ENCODE measurements at places on chromosomes 5 and 9.

- DNase-seq, result peak; percentile 88
Observed at GRCh38 chr5:65142511-65143011, 339.2 kb downstream of the ADAMTS6 start.

- DNase-seq, result no peak
Observed at GRCh38 chr9:4086119-4087090, 213.5 kb downstream of the GLIS3 start.

- no peak for DNase-seq
Observed at GRCh38 chr5:66829358-66829674, 233.1 kb downstream of the MAST4 start.

- DNase-seq, result peak; percentile 100
Observed at GRCh38 chr5:111997711-111998110, 240.7 kb upstream of the NREP start.

GRCh38 chr5:139043157-139043905 lies 154.8 kb downstream of the SIL1 start:
- DNase-seq, result no peak

- DNase-seq, result no peak
Observed at GRCh38 chr5:50653946-50654345, 12.5 kb upstream of the PARP8 start.

- no peak for DNase-seq
Observed at GRCh38 chr9:99173570-99174504, 47.9 kb downstream of the ALG2 start.

DNA sequence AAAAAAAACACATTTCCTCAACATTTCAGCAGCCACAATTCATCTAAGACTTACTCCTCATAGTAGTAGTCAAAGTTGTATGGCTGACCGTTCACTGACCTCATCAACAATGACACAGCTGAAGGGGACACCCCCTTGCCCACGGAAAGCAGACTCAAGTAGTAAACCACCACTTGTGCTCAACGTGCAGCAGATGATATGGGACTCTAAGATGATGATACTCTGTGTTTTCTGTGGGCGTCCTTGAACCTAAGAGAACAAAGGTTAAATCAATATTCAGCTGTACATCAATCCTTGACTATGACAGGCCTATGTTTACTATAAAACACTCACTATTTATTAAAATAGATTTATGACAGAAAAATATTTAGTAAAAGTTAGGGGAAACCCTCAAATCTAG lies 71.6 kb downstream of the SETX start:
- DNase-seq, result no peak

GRCh38 chr5:71564895-71565294 lies 22.2 kb upstream of the MCCC2 start:
- no peak for DNase-seq

GRCh38 chr9:113999256-114000062 lies 78.6 kb downstream of the AMBP start:
- DNase-seq, result no peak

DNA sequence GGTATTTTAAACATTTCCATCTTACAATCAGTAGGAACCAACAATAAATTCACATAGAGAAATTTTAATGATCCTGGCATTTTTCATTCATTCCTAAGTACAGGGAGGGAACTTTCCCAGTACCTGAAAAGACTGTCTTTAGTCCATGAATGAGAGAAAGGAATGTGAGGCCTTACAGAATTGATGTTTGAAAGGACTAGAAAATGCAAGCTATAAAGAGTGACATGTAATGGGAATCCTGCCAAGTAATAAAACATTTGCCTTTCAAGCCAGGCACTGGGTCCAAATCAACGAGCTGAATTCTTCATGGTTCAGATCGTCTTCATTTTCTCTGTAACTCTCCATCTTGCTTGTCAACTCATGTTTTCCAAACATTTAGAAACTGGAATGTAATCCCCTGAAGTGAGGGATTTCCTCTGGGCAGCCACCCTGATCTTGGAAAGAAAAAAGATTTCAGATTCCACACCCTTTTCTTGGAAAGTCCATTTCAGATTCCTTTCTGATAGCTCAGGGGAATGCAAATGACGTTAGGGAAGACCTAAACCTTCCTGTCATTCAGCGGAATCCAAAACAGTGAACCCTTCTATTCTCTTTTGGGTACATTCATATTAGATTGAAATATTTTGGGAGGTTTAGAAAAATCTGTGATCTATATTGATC lies 315.8 kb downstream of the SH3GL2 start:
- DNase-seq, result no peak

- no peak for DNase-seq
Observed at GRCh38 chr5:89844548-89844947, 565.0 kb downstream of the CETN3 start.

DNA sequence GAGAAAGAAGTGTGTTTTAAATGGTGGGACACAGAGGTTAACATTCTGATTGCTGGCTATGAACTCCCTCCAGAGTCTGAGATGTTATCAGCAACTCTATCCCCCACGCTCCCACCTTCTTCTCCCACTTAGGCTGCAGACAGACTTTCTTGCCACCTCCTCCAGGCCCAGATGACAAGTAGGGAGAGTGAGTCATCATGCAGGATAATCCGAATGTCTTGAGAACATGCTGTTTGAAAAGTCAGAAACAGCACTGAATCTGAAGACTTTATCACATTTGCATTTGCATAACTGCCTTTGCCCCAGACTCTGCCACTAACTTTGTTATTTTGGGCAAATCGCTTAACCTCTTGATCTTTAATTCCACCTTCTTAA lies 139.8 kb downstream of the ESM1 start:
- DNase-seq, result no peak

DNA sequence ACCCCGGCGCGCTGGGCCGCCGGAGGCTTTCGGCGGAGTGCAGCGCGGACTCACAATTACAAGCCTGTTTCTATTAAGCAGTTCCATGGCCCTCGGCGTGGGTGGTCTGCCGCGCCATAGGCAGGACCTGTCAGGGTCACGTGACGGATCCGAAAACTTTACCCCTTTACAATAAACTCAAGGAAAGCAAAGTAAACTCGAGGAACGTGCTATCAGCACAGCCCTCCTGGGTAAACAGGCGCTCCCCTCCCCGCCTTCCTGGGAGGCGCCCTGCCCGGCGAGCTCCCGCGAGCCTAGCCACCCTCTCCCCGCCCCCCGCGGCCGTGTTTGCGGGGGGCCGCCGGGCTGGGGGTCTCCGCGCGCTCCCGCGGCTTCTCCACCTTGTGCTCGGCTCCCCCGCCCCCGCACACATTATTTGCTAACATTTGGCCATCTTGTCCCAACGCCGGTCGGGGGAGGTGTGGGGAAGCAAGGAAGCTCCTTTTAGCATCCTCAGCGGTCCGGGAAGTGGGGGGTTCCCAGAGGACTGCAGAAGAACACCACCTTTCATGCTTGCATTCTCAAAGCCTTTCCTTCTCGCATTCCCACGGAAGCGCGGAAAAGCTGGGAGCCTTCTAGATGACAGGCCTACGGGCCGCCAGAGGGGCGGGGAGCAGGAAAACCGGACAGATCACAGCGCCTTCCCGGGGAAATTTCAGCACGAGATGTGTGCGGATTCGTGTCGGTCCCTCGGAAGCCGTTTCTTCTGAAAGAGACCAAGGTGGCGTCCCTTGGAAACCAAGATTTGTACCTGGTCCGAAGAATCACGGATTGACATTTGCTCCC lies at the start of gene PTCH1:
PTCH1 (minus strand) TSS at position 238 of the 825 bp plus-strand sequence.
- DNase-seq, result no peak

DNA sequence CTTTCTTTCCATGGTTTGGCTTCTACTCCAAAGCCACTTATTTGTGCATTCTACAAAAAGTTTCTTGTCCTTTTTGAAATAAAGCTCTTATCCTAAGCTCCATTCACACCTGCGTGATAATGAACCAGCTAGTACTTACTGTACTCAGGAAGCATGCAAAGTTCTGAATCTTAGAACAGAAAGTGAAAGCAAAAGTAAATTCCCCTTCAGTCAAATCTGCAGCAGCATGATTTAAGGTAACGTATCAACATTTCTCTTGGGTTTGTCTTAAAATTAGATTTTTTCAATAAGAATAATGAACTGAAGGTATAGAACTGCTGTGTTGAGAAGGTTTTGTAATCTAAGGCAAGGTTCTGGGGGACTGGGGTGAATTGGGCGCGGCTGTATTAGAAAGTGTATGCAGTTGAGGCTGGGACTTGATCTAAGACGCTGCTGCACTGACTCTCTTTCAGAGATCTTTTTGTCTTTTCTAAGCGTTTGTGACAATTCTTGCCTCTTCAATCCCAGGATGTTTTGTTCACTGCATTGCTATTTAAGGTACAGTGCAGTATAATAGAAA lies at the start of gene ERAP2:
ERAP2 (plus strand) TSS at position 209 of the 559 bp plus-strand sequence. CDS start 3,186 bp downstream, outside the sequence.
- no peak for DNase-seq
